ENCODE measurements at places on chromosomes 11 and 22.

GRCh38 chr11:130037058-130037457, 32.6 kb upstream of the APLP2 start:
- no peak for DNase-seq

- DNase-seq: peak; percentile 69
Observed at GRCh38 chr11:67416416-67417335, 1.2 kb downstream of the CARNS1 start.

GRCh38 chr22:44526779-44527126, 28.7 kb upstream of the RTL6 start:
- DNase-seq: no peak

- DNase-seq: no peak
Observed at GRCh38 chr11:103453126-103453525, 343.9 kb downstream of the DYNC2H1 start.

DNA sequence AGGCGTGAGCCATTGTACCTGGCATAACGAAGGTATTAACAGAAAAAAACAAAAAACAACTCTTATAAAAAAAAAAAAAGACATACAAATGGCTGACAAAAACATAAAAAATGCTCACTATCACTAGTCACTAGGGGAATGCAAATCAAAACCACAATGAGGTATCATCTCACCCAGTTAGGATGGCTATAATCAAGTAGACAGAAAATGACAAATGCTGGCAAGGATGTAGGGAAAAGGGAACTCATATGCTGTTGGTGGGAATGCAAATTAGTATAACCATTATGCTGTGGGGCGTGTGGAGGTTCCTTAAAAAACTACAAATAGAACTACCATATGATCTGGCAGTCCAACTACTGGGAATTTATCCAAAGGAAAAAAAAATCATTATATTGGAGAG, 17.0 kb downstream of the THY1 start:
- DNase-seq: no peak

DNA sequence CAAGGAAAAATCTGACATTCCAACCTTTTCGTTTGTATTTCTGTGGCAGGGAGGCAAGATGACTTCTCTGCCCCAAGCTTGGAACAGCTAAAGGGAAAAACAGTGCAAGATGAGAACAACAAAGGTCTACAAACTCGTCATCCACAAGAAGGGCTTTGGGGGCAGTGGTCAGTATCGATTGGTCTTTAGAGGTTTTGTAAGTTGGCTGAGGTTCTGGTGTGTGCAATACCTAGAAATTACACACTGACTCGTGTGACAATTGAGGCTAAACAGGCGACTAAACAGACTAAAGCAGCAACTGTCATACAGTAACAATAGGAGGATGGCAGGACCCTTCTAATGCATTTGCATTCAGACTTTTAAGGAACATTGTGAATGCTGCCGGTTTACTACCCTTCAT, 994 bp downstream of the DEPDC5 start:
- DNase-seq: no peak

DNA sequence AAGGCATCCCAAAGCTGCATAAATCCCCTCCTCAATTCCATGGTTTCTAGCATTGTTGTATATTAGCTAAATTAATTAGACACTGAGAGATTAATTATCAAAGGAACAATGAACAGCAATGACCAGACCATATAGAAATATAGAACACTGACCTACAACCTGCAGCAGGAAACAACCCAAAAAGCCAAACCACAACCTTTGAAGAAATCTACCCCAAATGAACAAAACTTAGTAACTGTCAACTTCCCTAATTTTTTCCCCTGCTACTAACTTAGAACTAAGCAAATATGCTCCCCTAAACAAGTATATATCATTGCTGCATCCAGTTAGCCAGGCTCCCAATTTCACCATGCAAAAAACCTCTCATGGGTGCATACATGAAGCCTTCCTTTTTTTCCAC, 268.0 kb upstream of the ANO3 start:
- no peak for DNase-seq

All from T-helper 9 cell (primary cell).